ENCODE measurements at places on chromosomes 3 and 15. TPM values are rescaled to one million over a fixed set of nuclear protein-coding genes. Genes with fewer than 3 reads are reported as not detected.

Gene HDAC11
- 54.1 TPM for polyA plus RNA-seq

Gene C2CD4B
- polyA plus RNA-seq: 0.20 TPM

Gene TTLL13
- not detected for polyA plus RNA-seq

DNA sequence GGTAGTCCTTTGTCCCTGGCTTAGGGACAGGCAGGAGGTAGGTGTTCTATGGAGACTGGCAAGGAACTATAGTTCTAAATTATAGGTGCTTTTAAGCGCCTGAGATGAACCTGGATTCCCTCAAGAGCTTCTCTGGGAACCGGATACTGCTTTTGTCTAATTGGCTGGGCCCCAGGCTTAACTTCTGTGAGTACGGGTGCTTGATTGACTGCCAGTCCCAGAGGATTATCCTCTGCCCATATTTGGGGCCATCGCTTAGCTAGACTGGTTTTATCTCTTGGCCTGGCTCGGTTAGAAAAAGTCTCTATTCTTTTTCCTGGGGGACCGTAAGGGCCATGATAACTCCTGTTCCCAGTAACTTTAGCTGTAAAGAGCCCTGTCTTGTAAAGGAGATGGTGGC, 339.1 kb downstream of the KCNH8 start:
- no peak for DNase-seq

GRCh38 chr3:170584585-170585007, 1.3 kb downstream of the SLC7A14 start:
- DNase-seq: peak; percentile 19

DNA sequence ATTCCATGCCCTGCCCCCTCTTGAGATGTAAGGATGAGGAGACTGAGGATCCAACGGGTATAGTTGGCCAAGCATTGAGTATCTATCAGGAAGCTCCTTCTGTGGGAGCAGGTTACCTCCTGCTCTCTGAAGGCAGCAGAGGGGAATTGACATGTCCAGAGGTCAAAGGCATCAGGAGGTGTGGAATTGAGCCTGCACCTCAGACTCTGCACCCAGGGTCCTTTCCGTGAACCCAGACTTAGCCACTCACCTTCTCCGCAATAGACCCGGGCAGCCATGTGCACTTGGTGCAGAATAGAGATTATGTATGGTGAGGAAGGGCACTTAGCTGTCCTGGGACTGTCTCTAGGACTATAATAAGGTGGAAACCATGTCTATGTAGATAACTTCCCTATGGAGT, 399.0 kb upstream of the TPM1 start:
- DNase-seq: no peak

DNA sequence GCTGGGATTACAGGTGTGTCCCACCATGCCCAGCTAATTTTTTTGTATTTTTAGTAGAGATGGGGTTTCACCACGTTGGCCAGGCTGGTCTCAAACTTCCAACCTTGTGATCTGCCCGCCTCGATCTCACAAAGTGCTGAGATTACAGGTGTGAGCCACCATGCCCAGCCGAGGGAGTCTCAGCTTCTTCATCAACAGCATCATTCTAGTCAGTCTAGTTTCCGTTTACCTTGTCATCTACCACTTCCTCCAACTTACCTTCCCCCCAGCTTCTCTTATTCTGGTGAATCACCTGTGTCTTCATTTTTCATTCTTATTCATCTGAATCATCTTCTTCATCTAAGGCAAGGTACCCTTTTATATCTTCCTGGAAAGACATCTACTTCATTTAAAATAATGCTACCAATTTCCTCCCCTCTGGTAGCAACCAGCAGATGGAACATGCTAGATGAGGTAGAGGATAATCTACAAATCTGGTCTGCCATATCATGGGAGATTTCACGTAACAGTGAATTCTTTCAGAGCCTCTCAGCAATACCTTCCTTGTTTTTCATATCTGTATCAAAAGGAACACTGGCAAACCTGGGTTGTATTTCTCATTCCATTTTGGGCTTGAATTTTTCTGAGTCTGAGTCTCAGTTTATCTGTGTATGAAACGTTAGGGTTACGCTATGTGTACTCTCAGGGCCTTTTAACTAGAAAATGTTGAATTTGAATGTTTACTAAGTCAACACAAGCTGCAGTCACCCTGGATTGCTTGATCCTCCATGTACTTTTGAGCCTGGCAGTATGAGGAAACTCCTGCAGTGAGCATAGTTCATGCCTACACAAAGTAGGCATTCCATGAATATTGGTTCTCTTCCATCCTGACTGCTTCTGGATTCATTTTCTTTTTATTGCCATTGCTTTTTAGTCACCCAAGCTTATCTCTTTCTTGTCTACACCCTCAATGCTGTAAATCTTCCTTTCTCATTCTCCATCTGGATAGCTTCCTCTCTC, 16.8 kb downstream of the LPP start:
- DNase-seq: no peak

- DNase-seq: no peak
Observed at GRCh38 chr15:78866803-78867202, 5.9 kb upstream of the MORF4L1 start.

- no peak for DNase-seq
Observed at GRCh38 chr3:135887220-135887619, 78.3 kb upstream of the PPP2R3A start.

GRCh38 chr3:147380387-147380951, 25.9 kb downstream of the ZIC4 start:
- no peak for DNase-seq

DNA sequence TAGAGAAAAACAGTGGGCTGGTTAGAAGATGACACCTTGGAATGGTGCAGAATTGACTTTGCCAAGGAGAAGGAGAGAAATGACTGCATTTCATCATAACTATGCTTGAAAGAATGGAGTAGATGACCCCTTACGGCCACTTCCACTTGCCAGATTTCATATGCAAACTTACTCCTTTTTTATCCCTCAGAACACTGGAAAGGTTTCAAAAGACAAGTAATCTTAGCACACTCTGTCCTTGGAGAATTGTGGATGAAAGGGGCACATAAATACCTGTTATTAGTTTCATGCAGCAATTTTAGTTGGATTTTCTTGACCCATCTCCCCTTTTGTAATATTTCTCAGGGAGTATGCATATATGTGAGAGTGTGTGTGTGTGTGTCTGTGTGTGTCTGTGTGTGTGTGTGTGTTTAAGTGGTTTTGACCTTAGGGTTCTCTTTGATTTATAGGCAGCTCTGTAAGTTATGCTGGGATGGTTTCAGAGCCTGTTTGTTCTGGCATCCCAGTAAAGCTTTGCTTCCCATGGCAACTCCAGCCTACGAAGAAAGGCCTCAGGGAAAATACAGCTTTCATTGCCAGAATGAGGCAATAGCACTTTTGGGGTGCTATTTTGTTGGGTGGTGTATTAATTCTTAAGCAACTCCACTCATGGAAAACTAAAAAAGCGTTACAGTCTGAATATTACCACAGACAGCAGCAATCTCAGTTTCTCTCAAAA, 122.2 kb upstream of the TP63 start:
- peak; percentile 39 for DNase-seq

GRCh38 chr3:67198374-67198773, 200.3 kb downstream of the KBTBD8 start:
- no peak for DNase-seq

- DNase-seq: no peak
Observed at GRCh38 chr15:56059716-56060115, 66.3 kb upstream of the NEDD4 start.

DNA sequence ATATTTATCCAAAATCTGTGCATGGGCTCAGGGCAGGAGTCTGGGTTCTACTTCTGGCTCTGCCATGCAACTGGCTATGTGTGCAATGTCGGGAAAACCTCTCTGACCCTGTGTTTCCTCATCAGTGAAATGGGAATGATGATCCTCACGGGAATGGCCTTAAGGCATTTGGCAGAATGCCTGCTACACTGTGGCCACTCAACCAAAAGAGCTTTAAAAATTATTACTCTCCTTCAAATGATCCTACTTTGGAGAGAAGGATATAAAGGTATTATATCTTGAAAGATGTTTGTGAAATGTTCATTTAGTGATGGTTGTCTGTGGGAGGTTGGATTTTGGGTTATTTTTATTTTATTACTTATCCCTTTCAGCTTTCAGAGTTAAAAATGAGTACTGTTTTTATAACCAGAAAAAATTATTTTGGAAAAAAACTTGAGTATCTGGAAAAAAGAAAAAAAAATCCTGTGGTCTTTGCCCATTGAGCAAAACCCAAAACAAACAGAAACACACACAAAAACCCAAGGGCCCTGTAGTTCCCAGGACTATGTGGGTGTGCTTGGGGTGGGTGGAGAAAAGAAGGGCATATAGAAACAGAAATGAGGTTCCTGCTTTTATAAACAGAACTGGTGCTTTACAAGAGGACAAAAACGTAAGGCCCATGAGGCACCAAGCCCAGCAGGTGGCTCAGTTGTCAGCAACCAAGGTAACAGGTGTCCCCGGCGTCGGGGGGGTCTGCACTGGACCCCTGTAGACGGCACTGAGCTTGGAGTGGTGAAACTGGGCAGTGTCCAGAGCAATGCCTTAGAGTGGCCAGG, 22.0 kb downstream of the RGMA start:
- DNase-seq: no peak

DNA sequence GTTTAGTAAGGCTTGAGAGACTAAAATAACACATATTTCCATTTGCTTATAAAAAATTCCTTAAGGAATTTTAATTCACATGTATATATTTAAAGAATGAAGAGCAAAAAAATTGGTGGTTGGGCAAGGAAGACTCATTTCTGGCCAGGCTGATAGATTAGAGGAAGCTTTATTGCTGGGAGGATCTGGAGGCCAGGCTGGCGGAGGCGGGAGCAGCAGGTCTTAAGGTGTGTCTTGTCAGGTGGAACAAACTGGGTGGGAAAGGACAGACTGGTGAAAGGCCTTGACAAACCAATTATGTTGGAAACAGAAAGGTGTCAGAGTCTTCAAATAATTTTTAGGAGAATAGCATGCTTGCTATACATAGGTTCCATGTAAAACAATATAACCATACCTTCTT, 124.7 kb downstream of the EPHA3 start:
- DNase-seq: no peak

- DNase-seq: no peak
Observed at GRCh38 chr3:136919799-136920580, 37.8 kb upstream of the IL20RB start.

DNA sequence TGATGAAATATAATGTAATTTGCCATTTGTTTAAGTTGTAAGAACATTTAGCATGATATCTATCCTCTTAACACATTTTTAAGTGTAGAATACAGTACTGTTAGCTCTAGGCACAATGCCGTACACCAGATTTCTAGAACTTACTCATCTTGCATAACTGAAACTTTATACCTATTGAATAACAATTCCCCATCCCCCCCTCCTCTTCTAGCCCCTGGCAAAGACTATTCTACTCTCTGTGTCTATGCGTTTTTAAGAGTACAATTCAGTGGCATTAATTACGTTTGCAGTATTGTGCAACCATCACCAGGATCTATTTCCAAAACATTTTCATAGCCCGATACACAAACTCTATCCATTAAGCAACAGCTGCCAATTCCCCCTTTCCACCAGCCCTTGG, 261.7 kb downstream of the PLOD2 start:
- no peak for DNase-seq

- DNase-seq: peak; percentile 21
Observed at GRCh38 chr3:66819993-66820501, 178.1 kb upstream of the KBTBD8 start.

DNA sequence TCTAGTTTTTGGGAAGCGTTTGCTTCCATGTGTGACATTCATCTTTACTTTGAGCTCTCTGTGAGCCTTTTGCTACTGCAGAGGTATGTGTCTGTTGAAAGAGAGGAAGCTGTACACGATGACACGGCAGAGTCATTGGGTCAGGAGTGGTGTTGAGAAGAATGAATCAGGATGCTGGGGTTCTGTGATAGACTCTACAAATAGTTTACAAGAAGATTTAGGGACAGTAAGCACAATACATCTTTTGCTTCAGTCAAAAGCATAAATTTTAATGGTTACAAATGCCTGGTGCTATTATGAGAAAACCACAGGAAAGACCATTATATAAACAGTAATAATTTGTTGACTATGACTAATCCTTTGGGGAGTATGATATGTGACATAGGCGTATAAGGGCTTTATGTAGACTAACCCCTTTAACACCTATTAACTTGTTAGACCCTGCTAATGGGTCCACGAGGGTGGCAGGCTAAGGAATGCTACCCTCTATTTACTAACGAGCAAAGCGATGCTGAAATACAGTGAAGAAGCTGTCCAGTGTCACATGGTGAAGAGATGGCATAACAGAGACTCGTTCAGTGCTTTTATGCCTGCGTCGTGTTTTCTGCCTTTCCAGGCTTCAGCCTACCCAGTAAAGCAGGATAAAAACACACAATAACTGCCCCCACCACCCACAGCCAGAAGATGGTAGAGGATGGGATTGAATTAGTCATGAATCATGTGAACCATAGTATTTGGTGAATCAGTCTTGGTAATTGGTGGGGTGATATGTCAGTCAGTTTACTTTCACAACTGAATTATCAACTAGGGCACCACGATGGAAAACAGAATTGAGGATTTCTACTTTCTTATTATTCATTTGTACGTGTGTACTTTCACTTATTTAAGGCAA, 118.8 kb downstream of the LPP start:
- no peak for DNase-seq

DNA sequence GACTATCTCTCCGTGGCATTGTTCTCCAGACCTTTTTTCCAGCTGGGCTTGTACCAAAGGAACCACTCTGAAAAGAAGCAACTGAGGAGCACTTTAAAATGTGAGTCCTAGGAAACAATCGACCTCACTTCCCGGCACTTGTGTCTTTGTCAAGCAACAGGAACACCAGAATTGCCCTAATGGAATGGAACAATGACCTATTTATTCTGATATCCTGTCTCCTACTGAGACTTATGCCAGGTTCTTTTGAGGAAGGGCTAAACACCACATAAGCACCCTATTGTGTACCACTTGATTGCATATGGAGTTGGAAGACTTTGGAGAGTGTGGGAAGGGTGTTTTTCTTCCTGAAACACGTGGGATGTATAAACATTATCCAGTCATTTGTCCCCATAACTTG, 56.8 kb upstream of the TGFBR2 start:
- peak; percentile 3 for DNase-seq

DNA sequence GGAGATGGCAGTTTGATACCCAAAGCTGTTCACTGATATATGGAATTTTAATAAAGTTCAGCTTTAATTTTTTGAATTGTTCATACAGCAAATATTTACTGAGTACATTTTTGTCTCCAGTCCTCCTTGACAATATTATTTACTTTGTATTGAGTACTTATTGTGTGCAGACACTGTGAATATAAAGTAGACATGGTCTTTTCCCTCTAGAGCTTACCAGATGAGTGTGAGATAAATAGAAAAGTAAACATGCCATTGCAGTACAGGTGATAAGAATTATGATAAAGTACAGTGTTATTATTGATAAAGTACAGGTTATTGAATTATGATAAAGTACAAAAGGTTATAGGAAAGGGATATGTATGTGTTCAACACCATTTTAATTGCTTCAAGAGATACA, 2.1 kb downstream of the UBA5 start:
- DNase-seq: no peak
